ENCODE measurements at places on chromosomes 5 and 9.
A peak's percentile ranks its signal among the peaks of the same experiment; 100 is the strongest.

GRCh38 chr5:136190904-136191303 is 2.1 kb downstream of the SMIM32 start:
- DNase-seq = no peak

DNA sequence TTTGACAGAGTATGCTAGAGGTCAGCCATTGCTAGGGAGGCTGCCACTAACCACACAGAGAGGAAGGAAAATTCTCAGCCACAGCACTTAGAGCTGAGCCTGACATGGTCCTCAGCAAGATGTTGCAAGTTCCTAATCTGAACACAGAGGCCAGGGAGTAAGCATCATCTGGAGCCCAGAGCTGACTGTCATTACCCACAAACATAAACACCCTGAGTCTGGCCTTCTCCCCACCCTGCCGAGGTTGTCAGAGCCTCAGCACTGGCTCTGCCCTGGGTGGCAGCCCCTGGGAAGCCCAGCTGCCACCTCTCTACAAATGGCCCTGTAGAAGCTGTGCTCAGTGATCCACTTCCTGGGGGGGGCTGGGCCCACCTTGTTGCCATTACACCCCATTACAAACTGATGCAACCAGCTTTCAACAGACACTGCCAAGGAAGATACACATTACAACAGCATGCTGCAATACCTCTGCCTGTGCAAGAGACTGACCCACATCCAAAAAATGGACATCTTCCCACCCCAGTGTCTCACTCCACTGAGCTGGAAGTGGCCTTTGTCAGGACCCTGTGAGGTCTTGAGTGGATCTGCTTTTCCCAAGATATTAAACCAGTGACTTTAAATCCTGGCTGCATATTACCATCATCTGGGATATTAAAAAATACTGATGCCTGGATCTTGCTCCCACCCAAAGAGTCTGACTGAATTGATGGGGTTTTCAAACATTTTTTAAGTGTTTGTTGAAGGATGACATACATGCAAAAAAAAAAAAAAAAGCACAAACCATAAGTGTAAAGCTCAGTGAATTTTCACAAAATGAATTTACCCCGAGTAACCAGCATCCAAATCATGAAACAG is 33.0 kb downstream of the IRF1 start:
- no peak for DNase-seq

DNA sequence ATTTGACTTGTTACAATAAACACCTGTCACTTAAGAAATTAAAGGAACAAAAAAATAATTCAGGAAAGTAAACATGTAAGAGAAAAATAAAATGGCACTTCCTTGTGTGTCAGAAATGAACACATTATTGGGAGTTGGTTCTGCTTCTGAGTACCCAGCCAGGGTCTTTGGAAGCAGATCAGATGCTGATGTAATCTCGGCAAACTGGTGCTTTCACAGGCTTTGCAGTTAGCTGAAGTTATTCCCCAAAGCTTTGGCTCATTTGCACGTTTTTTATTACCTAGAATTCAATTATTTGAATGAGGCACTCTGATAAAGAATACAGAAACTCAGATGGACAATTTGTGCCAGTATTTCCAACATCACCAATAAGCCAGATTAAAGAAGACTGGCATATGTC is 10.9 kb downstream of the CDH18 start:
- DNase-seq = no peak

GRCh38 chr5:96067894-96068614 is 106.4 kb upstream of the ELL2 start:
- DNase-seq = no peak

- DNase-seq = no peak
Measured at GRCh38 chr5:130545291-130545690, 619.8 kb downstream of the HINT1 start.

DNA sequence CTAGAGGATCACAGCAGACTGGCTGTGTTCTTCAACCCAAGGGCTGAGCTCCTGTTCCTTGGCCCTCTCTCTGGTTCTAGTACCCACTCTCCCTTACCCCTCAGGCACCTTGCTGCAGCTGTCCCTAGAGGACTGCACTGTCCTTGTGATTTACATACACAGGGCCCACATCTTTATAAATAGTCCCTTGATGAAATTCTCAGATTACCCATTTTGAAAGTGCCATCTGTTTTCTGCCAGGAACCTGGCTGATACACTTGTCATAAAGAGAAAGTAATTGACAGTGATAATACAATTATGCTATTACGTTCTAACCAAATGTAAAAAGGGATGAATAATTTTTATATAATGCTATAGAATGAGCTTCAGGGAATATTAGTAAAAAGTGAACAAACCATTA is 16.5 kb upstream of the SPARC start:
- DNase-seq = no peak

DNA sequence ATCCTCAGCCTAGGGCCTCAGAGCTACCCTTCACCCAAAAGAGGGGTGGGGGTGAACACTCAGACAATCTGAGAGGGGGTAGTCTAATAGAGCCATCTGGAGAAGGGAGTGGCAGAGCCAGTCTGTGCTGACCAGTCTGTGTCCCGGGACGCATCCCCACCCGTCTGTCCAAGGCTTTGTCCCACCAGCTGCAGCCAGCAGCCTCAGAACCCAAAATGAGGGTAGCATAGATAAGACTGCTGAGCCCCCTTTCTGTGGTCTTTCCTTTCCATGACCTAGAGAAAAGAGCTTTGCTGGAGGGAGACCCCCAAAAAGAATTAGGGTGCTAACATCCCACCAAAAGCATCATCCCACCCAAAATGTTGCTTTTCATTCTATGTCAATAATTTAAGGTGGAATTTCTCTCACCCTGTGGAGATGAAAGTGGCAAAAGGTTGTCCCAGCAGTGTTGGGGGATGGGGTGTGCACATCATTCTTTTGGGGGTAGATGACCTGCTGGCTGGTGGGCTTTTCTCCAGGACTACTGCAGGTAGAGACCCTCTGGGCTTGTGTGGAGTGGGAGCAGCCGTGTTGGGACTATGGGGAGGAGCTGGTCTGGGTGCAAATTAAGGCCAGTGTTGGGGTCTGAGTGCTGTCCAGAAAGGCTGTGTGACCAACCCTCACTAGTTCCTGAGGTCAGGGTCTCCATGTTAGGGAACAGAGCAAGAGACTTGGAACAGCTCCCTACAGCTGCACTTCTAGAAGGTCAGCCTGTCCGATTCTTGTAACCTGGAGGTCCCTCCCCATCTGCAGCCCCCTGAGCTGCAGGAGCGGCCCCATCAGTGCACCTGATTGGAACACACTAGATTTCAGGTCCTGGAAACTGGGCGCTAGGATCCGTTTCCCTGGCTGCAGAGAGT is 19.9 kb downstream of the URM1 start:
- no peak for DNase-seq

DNA sequence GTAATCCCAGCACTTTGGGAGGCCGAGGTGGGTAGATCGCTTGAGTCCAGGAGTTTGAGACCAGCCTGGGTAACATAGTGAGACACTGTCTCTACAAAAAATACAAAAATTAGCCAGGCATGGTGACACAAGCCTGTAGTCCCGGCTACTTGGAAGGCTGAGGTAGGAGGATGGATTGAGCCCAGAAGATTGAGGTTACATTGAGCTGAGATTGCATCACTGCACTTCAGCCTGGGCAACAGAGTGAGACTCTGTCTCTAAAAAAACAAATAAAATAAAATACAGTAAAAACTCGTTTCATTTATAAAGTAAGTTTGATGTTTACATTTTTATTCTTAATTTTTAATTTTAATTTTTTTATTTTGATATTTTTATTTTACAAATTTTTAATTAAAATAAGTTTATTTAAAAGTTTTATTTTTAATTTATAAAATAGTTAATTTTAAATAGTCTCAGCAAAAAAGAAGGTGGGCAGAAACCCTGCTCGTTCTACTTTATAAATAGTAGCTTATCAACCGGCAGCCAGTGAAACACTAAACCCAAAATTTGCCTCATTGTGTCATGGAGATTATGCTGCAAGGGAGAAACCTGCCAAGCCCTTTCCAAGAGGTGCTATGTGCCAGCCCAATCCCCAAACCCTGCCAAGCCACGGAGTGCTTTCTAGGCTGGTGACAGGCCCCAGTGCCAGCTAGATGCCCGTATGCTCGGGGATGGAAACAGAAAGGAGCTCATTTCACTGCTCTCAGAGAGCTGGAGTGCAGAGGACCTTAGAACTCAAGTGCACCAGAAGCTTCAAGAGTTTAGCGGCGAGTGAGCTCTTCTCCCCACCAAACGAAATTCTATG is 38.9 kb downstream of the SERINC5 start:
- DNase-seq = peak; percentile 10

DNA sequence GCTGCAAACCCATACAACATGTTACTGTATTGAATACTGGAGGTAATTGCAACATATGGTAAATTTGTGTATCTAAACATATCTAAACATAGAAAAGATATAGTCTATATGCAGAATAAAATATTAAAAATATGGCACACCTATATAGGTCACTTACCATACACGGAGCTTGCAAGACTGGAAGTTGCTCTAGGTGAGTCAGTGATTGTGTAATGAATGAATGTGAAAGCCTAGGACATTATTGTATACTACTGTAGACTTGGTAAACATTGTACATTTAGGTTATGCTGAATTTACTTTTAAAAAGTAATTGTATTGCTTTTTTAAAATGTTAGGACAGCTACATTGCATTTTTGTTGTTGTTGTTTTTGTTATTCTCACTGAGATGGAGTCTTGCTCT is 968.8 kb downstream of the TLE1 start:
- DNase-seq = no peak

- no peak for DNase-seq
Measured at GRCh38 chr5:61328791-61329549, 3.1 kb upstream of the ZSWIM6 start.

- peak; percentile 61 for DNase-seq
Measured at GRCh38 chr9:137114613-137115393, at the start of gene DPP7. Gene DPP7, minus strand, starts transcription at chr9:137114733. Its CDS starts 20 bp downstream, at chr9:137114713.

DNA sequence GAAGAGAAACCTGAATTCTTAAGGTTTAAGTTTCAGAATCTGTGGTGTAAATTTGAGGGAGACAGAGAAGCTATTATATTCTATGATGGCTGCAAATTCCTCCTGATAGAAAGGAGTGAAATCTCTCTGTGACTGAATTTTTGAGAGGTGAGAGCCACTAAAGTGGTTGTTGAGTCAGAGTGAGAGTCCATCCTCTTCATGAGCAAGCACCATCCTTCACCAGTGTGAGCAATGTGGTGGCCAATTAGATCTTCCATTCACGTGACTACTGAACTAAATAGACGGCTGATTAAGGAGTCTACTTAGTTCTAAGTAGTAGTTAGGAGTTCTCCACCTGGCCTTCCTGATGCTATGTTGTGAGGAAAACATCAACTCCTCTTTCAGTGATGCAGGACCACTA is 147.8 kb upstream of the CCNH start:
- DNase-seq = no peak

DNA sequence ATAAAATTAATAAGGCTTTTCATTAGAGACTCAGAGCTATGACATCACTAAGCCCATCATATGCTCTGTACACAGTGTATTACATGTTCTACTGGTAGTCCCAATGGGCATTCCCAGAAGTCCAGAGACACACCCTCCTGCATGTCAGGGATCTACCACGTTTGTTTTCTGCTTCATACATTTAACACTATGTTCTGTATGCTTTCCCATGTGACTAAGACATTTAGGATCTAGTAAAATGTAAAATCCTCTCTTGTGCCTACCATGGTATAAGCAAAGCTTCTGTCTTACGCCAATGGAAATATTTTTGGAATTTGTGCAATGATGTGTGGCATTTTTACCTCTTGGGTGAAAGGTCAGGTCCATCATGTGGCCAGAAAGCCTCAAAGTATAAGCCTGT is 192.4 kb downstream of the ADAMTSL1 start:
- no peak for DNase-seq

DNA sequence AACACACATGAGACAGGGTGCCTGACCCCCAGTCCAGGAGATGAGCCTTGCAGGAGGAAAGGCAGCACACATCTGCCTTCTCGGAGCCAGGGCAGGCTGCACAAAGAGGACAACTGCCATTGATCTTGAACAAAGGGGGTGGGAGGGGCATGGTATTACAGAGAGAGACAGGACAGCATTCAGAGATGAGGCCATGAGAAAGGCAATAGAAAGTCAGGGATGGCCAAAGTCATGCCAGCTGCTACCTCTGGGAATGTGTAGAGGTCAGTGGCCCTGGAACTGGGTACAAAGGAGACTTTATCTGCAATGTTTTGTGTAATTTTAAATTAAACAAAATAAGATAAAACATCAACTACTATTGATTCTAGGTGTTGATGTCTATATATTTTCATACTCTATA is 43.2 kb downstream of the WDR36 start:
- DNase-seq = no peak

DNA sequence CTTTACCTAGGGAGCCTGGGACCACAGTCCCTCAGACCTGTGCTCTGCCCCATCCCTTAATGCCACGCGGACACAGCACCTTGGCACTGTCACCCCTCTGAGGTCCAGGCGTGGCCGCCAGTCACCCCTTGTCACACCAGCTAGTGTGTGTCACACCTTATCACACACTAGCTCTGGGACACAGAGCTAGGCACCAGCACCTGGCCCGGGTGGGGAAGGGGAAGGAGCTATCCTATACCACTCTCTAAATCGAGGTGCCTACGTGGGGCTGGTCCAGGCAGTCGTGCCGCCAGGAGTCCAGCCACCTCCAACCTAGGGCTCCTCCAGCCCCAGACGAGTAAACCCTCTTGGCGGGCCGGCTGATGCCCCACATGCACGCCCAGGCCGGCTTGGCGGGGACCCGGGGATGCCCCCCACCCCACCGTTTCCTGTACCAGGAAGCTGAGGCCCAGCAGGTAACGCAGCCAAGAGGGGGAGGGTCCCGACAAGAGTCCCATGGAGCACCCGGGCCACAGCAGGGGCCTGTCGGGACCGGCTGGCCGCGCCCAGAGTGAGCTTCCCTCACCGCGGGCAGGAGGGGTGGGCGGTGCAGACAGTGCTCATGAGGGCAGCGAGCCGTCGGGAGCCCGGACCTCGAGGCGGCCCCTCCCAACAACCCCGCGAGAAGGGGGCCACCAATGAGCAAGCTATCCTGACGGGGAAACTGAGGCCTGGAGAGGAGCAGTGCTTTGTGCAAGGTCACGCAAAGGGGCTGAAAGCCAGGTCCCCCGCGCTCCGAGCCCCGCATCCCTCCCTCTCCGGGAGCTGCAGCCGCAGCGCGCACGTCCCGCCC is 550 bp downstream of the CORO2A start:
- DNase-seq = no peak

GRCh38 chr9:31119890-31120454 is 1264.5 kb upstream of the ACO1 start:
- no peak for DNase-seq

- no peak for DNase-seq
Measured at GRCh38 chr9:134410071-134410834, 84.0 kb downstream of the RXRA start.

- peak; percentile 5 for DNase-seq
Measured at GRCh38 chr5:123874600-123875201, 362.7 kb downstream of the CSNK1G3 start.

- peak; percentile 5 for DNase-seq
Measured at GRCh38 chr5:156815988-156816599, 34.0 kb upstream of the PPP1R2B start.

GRCh38 chr5:157025093-157025698 is 33.7 kb downstream of the HAVCR1 start:
- no peak for DNase-seq

- no peak for DNase-seq
Measured at GRCh38 chr9:90007516-90008440, 403.0 kb downstream of the GADD45G start.

Data from NCI-H774 (cell line).